Fibroblast of pulmonary artery (primary cell): ENCODE measurements at places on chromosomes 4 and X.

- no peak for DNase-seq
Observed at GRCh38 chrX:17299206-17299605, 75.8 kb upstream of the NHS start.

GRCh38 chr4:27087306-27088045 lies 226.8 kb downstream of the STIM2 start:
- no peak for DNase-seq

GRCh38 chr4:107129076-107129475 lies 93.0 kb upstream of the DKK2 start:
- no peak for DNase-seq

DNA sequence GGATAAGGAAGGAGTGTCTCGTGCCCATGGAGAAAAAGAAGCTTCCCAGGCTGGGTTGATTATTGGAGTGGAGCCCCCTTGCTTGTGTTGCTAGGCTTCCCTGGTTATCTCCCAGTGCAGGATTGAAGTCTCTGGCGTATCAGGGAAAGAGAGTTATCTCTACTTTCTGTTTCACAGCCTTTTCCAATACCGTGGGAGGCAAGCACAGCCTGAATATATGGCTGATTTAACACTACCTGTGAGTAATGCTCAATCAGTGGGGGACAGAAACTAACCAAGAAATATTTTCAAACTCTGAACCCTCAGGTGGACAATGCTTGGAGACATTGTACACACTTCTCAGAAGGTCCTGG lies 65.2 kb downstream of the SERPINA7 start:
- no peak for DNase-seq

DNA sequence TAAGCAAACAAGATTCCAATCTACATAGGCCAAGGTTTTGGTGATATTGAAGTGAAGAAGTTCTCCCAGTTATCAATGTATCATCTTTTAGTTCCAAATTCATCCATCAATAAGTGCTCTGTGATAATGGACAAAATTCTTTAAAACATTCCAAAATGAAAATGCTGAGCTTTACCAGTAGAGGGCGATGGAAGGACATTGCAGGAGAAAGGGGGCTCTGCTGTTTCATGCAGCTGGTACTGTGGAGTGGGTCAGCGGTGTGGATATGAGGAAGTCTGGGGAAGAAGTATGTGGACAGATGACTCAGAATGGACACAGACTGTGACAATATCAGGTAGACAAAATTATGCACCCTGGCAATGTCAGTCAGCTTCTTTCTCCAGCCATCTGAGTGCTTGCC lies 46.6 kb upstream of the HS6ST2 start:
- peak; percentile 9 for DNase-seq

GRCh38 chrX:100070334-100070849 lies 339.7 kb downstream of the PCDH19 start:
- DNase-seq: no peak

DNA sequence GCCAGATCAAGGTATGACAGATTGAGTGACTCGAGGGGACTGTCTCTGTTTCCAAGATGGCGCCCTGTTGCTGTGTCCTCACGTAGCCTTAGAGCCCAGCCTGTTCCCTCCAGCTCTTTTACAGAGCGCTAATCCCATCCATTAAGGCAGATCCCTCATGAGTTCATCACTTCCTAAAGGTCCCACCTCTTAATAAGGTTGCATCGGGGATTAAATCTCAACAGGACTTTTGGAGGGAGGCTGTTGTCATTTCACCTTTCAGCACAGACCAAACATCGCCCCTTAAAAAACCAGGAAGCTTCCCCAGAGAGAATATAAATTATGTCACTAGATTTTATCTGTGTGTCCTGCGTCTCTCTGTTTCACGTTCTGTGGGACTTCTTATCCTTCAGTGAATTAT lies 32.6 kb upstream of the DHRSX start:
- no peak for DNase-seq

- no peak for DNase-seq
Observed at GRCh38 chr4:86569103-86569870, 24.8 kb upstream of the PTPN13 start.

- DNase-seq: no peak
Observed at GRCh38 chr4:74878323-74878722, 54.6 kb upstream of the PARM1 start.

GRCh38 chr4:1199556-1200331 lies 27.4 kb upstream of the SPON2 start:
- DNase-seq: no peak

GRCh38 chrX:132592880-132593279 lies 104.0 kb upstream of the MBNL3 start:
- DNase-seq: peak; percentile 8

DNA sequence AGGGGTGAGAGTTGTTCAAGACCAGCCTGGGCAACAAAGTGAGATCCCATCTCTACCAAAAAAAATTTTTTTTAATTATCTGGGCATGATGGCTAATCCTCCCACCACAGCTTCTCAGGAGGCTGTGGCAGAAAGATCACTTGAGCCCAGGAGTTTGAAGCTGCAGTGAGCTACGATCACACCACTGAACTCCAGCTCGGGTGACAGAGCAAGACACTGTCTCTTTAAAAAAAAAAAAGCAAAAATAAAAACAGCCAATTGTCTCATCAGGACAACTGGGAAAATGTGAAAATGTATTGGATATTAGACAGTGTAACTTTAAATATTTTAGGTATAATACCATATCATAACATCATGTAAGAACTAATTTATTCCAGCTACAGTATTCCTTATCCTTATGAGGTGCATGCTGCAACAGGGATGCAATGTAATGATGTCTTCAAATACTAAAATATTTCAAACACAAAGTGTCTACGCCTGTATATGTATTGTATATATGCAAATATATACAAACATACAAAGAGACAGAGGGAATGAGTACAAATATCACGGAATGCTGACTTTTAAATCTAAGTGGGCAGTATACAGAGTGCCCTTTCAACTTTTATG lies 17.2 kb downstream of the FAM13A start:
- no peak for DNase-seq

DNA sequence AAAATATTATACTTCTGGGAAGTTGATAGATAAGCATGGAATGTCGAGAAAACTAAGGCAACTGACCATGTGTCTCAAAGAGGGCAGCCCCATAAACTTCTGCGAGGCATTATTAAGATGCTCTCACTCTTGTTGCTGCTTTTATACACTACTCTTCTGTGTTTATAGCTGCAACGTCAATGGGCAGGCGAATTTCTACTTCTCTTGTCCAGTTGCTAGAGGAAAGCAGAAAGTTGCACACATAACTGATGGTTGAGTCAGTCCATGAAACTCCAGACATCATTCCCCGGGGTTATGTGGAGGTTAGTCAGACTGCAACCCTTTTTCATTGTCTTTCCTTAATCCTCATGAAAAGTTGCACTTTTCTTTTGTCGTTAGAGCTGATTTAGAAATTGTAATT lies 39.8 kb downstream of the VCX3B start:
- DNase-seq: peak; percentile 77

DNA sequence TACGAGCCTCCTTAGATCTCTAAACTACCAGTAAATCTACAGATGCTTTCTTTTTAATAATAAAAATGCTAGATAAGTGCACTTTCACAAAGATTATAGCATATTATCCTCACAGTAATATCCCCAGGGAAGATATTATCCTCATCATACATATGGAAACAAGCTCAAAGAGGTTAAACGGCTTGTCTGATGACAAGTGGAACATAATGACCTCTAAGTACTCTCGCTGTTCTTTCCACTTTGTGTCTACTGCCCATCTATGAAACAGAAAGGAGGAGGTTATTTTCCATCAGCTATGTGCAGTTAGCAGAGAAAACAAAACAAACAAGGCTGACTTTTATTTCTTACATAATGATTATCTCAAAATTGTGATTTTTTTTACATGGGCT lies 42.8 kb upstream of the PRDM8 start:
- DNase-seq: no peak

GRCh38 chrX:30649859-30650258 lies 3.4 kb upstream of the GK start:
- DNase-seq: peak; percentile 33

- peak; percentile 21 for DNase-seq
Observed at GRCh38 chrX:31117266-31117665, 45.4 kb upstream of the FTHL17 start.

- DNase-seq: no peak
Observed at GRCh38 chr4:25330335-25330734, 17.8 kb downstream of the ZCCHC4 start.

GRCh38 chr4:138406876-138407275 lies 164.7 kb upstream of the SLC7A11 start:
- peak; percentile 18 for DNase-seq

DNA sequence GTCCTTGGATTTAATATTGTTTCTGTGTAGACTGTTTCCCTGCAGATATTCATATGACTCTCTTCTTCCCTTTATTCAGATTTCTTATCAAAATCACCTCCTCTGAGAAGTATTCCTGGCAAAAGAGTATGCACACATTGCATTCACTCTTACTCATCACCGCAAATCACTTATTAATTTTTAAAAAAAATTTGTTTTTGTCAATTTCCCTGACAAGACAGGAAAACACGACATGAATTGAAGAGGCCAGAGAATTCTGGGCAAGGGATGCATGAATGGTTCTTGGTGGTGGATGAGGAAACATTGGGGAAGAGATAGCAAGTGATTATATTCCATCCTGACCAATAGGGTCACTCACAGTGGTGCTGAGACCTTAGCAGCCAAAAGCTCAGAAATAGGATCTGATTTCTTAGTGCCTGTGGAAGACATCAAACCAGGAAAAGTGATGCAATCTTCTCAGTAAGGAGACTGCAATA lies 522.5 kb upstream of the AGA start:
- peak; percentile 7 for DNase-seq

- DNase-seq: no peak
Observed at GRCh38 chr4:9919047-9919446, 102.2 kb downstream of the SLC2A9 start.

DNA sequence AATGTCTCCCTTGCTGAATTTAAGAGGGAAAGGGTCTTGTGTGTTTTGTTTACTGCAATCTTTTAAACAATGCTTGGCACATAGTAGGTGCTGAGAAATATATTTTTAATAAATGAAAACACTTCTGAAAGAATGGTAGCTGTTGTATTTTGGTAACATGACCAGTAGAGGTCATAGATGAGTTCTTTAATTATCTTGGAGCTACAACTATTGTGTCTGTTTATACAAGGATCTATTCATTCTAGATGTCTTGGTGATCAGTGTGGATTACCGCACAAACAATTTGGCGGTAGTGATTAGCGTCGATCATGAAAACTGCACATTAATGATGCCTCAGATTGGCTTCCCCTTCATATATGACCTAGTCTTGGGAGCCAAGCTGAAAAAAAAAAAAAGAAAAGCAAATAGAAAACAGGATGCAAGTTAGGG lies 21.4 kb upstream of the SCRG1 start:
- peak; percentile 56 for DNase-seq

GRCh38 chr4:87704001-87704400 lies 53.9 kb downstream of the DMP1 start:
- DNase-seq: no peak

- DNase-seq: no peak
Observed at GRCh38 chrX:69724307-69724706, 108.4 kb downstream of the EDA start.
